ENCODE measurements at places on chromosomes 16 and 17.
A peak's percentile ranks its signal among the peaks of the same experiment; 100 is the strongest.

GRCh38 chr17:80465327-80465974 lies 11.0 kb downstream of the NPTX1 start:
- DNase-seq: no peak

DNA sequence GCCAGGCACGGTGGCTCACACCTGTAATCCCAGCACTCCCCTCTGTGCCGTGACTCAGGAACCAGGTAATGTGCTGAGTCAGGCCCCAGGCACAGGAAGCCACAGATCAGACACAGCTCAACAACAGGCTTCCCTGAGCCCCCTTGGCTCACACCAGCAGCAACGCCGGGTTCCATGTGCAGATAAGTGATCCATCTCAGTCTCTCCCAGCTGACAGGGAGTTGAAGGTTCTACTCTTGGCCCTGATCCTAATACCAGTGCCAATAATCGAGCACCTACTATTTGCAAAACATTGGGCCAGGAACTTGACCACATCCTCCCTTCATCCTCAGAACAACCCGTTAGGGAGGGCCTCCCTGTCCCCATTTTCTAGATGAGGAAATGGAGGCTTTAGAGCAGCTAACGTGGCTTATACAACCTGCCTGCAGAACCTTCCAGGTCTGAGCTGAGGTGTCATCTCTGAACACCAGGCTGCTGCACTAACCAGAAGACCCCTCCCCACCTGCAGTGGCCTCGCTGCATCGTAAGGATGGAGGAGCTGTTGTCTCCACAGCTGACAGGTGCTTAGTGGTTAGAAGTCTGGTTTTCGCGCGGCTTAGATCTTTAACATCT lies 64.8 kb upstream of the AMZ2 start:
- DNase-seq: no peak

DNA sequence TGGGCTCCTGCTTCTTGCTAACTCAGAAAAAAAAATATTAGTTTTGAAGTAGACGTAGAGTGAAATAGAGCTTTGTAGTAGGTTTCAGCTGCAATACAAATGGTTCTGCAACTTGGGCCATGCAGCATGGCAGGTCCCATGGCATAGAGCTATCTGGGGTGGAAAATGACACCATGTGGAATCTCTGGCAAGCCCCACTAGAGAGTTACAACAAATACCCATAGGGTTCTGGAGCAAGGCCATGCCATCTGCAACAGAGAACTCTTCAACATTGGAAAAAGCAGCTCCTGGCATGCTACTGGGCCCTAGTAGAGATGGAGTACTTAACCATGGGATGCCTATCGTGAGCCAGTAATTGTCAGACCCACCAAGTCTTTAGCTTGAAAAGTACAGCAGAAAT lies 25.3 kb upstream of the RBBP6 start:
- no peak for DNase-seq

DNA sequence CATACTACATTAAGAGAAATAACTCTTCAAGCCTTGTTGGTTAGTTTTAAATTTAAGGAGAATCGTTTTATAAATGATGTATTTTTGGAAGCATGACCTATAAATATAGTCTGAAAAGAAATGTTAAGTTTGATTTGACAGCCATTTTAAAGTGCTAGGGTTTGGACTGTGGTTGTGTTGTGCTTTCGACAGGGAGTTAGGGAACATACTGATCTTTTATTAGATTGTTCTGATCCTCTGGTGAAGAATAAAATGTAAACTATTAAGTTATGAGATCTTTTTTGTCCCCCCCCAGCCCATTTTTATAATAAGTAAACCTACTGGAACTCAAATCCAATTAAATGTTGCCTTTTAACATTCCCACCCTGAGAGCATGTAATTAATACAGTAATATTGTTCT lies 12.0 kb downstream of the TAF15 start:
- DNase-seq: no peak

- DNase-seq: no peak
Observed at GRCh38 chr17:76189741-76190140, 48.7 kb upstream of the FOXJ1 start.

DNA sequence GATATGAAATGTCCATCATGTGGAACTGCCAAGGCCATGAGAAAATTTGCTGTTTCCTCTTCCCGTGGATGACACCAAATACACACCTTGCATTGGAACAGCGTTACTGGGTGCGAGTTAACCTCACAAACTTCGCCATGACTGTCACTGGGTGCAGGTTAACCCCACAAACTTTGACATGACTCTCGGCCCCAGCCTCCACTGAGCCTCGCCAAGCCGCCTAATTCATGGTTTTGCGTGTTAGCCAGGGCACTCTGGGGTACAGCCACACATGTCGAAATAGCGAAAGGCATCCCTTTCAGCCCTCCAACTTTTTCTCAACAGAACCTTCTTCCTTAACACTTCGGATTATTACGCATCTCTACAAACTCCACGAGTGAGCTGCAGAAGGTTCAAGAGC lies 10.6 kb upstream of the KCTD5 start:
- no peak for DNase-seq

- no peak for DNase-seq
Observed at GRCh38 chr17:39935909-39936308, 8.4 kb downstream of the LRRC3C start.

DNA sequence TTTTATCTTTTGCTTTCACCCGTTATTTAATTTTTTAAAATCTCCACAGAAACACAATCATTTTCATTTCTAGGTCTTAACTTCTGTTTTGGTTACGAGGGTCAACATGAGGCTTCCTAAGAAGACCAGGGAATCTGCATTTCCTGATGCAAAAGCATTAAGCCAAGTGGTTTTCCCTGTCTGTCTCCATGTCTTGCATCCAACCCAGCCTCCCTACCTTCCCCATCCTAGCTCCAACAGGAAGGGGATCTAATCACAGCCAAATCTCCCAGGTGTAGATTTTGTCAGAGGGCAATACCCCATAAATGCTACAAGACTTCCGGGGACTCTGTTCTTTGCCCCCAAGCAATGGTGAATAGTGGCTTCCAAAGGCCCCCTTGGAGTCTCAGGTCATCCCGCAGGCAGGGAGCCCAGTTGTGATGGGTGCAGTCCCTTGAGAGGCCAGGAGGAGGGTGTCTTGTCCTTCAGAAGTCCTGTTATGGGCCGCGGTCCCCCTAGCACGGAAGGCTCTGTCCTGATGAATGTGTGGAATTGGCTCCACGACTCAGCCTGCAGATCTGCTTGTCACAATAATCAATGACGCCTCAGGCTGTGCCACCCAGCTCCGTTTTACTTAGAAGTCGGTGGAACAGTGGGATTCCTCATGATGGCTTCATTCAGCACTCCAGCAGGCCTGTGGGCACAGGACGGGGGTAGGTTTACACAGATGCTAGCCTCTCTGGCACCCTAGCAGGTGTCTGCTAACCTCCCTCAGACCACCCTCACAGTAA lies 141.1 kb downstream of the RGS9 start:
- peak; percentile 53 for DNase-seq

GRCh38 chr17:65593092-65593854 lies 31.8 kb upstream of the AXIN2 start:
- no peak for DNase-seq

GRCh38 chr16:84892097-84892496 lies 72.3 kb downstream of the CRISPLD2 start:
- no peak for DNase-seq

GRCh38 chr16:14456793-14457481 lies 173.1 kb downstream of the PARN start:
- no peak for DNase-seq

DNA sequence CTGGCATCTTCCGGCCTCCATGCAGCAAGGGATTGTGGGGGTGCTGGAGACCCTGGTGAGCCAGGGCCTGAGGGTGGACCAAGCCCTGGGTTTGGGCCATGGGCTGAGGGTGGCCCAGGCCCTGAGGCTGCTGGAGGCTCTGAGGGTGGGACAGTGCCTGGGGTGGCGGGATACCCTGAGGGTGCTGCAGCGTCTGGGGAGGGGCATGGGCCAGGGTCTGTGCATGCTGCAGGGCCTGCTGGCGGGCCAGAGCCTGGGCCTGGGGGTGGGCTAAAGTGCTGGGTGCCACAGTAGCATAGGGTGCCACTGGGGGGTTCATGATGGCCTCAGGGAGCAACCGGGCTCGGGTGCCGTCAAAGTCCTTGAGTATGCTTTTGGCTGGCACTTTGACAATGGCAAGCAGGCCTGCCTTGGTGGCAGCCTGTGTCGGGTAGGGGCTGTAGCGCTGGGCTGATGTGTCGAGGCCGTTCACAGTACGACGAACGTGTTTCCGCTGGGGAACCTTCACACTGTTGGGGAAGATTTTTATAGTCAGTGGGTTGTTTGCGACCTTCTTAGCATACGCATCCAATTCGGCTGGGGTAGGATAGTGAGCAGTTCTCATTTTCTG lies 15.6 kb downstream of the TRAF4 start:
- no peak for DNase-seq

DNA sequence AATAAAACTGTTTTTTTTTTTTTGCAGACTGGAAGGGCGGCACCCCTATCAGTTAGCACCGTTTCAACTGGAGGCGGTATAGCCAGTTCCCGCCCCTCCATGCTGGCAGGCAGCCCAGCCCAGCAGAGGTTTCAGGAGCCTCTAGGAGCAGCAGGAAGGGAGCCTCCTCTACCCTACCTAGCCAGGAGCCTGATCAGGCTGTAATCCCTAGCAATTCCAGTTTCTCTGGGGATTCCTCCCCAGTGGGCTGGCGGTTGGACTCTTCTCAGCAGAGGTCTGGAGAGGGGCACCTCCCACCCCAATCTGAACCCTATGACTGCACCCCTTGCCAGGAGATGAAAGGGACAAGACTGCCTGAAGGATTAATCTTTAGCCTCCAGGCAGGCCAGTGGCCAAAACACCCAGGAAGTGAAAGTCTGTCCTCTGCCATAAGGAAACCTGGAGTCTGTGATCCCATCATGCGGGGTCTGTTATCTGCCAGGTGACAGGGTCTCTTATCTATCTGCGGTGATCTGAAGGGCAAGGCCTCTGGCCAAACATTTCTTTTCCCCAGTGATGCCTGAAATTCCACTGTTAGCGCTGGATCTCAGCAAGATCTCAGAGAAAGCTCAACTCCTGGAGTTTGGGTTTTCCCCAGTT lies 4.9 kb upstream of the CDH1 start:
- no peak for DNase-seq

DNA sequence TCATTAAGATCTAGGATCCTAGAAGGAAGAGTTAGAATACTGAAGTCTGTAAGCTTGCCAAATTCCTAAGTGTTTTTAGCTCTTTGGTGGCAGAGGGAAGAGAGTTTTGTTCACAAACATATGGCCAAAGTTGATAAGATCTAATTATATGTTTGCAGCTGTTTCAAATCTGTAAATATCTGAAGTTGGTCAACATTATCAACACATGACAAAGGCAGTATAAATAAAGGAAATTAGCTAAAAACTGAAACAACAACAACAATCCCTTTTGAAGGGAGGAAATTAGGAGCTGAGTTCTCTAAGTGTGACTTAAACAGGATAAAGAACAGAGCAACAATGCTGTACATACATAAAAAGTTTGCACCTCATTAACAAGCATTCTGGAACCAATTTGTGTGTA lies 208.7 kb downstream of the KCNJ2 start:
- DNase-seq: no peak

GRCh38 chr17:82858376-82859126 lies 18.7 kb upstream of the ZNF750 start:
- no peak for DNase-seq

DNA sequence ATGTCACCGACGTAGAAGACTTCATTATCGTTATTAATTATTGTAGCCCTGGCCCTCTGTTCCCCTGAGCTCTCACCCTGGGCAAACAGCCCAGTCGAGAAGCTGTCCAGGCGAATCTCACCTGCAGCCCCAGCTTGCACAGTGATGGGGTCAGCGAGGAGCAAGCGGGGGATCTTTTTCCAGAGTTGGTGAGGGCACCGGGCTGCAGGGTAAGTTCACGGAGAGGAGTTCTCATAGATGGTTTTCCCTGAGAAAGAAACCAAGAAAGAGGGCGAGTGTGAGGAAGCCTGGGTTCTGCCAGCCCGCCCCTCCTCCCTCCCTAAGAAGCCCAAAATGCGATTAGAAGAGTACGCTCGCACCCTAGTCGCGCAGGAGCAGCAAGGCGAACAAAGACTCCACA lies 436 bp downstream of the SPAG5 start:
- DNase-seq: no peak

DNA sequence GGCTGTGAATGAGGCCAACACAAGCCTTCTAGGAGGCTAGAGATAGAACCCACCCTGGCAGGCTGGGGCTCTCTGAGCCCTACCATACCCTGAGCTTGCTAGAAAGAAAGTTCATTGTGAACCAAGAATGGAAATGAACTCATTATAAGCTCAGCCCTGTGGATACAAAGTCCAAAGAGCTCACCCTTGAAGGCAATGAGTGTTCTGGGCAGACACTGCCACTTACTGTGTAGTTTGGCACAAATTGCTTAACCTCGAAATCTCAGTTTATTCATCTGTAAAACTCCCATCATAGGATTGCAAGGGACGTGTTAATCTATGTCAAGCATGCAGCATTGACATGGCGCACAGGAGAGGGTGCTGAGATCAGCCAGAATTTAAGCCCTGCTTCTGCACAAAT lies 5.5 kb downstream of the KDM8 start:
- no peak for DNase-seq

DNA sequence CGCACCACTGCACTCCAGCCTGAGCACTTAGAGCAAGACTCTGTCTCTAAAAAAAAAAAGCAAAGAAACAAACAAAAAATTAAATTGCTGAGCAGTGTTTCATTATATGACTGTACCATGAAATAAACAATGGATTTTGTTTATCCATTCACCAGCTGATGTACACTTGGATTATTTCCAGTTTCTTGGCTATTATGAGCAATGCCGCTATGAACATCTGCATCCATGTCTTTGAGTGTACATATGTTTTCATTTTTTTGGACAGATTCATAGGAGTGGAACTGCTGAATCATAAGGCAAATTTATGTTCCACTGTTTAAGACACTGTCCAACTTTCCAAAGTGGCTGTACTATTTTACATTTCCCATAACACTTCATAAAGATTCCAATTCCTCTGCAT lies 8.0 kb downstream of the RNF157 start:
- DNase-seq: no peak

DNA sequence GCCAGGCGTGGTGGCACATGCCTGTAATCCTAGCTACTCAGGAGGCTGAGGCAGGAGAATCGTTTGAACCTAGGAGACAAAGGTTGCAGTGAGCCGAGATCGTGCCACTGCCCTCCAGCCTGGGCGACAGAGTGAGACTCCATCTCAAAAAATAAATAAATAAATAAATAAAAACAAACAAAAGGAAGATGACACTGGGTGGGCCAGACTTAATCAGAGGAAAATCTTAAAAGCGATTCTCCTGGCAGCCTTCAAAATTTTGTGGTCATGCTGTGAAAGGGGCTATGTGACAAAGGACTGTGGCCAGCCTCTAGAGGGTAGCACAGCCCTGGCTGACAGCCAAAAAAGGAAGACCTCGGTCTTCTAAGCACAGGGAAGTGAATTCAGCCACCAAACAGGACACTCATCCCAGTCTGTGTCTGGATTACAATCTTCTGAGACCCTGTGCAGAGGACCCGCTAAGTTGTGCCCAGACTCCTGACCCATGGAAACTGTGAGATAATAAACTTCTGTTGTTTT lies 391.1 kb downstream of the CNTNAP4 start:
- no peak for DNase-seq

GRCh38 chr17:45107293-45108010 lies 24.9 kb downstream of the PLCD3 start:
- no peak for DNase-seq

GRCh38 chr17:78122216-78122930 lies 6.2 kb downstream of the TMC6 start:
- no peak for DNase-seq
